ENCODE measurements at places on chromosomes 1 and 21. TPM values are rescaled to one million over a fixed set of nuclear protein-coding genes. Genes with fewer than 3 reads are reported as not detected.

SLC22A15 gene
- total RNA-seq = 25.7 TPM

DNA sequence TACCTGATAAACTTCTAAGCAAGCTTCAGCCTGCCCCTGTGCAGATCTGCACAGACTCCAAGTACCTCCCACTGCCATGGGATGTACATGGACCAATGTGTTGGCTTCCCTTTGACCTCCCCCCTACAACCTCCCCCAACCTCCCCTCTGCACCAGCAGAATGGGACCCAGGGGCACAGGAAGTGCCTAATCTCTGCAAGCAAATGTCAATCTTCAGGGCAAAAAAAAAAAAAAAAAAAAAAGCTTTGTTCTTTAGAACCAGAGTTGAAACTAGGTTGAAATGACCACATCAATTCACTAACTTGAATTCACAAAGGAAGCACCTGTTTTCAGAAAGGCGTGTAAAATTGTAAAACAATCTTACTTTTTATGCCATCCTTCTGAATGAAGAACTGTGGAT lies 53.9 kb upstream of the TIAM1 start:
- no peak overlapping the region for H3K4me3 ChIP-seq
- no peak for DNase-seq
- no peak overlapping the region for H3K27ac ChIP-seq
- H3K4me1 ChIP-seq = peaks cover 3% of the 10 kb centered on the region

DNA sequence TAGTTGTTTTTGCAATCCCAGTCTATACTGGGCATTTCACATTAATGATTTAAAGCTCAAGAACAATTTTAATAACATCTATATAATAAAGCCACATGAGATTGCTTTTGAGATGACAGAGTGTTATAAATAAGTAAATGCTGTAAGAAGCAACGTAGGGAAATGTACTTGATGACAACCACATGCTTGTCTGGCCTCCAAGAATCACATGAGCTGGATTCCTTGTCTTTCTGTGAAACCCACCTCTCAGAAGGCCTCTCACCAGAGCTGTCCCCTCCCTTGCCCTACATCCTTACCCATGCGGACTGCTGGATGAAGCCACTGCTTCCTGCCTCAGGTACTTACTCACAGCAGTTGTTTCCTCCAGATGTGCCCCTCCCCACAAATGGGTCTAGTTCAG lies 145.1 kb upstream of the CTTNBP2NL start:
- peaks cover 3% of the 10 kb centered on the region for H3K4me1 ChIP-seq
- no peaks in the 10 kb centered on the region for H3K27me3 ChIP-seq
- no peaks in the 10 kb centered on the region for H3K36me3 ChIP-seq

DNA sequence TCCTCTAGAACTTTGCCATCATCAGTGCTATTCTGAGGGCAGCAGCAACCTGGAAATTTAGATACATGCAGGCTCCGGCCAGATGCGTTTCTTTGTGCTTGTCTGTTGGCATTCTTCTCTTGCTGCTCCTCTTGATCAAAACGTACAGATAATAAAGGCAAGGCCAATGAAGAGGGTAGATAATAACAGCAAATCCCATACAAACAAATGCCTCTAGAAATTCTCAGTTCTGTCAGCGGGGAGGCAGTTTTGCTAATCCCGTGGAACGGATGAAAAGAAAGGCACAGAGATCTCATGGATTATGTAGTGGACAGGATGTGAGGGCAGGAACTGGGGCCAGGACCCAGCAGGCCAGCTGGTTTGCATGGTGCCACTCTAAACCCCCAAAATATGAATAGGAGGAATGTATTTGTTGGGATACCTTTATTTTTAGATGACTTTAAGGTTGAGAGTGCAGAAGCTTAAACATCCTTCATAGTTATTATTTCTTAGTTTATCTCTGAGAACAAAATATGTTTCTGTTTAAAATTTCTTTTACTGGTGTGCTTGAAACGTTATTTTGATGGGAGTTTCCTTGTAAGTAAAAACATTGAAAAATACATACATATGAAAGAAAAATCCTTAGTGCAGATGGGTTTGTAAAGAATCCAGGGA lies 1.5 kb downstream of the ITSN1 start:
- peak overlapping the region; percentile 65 for H3K4me3 ChIP-seq
- no peaks in the 10 kb centered on the region for H3K36me3 ChIP-seq
- H3K27me3 ChIP-seq = no peaks in the 10 kb centered on the region
- no peak for DNase-seq
- H3K4me1 ChIP-seq = peaks cover 25% of the 10 kb centered on the region

GRCh38 chr1:87937831-87938395 lies 609.2 kb downstream of the LMO4 start:
- H3K4me1 ChIP-seq = no peaks in the 10 kb centered on the region
- no peak overlapping the region for H3K4me3 ChIP-seq
- no peak for DNase-seq
- no peak overlapping the region for H3K27ac ChIP-seq
- no peaks in the 10 kb centered on the region for H3K36me3 ChIP-seq

CLDN17 gene
- not detected for total RNA-seq

GRCh38 chr1:95438218-95438948 lies 204.4 kb downstream of the RWDD3 start:
- H3K4me3 ChIP-seq = no peak overlapping the region
- DNase-seq = no peak
- H3K4me1 ChIP-seq = no peaks in the 10 kb centered on the region
- H3K36me3 ChIP-seq = no peaks in the 10 kb centered on the region
- no peak overlapping the region for H3K27ac ChIP-seq

DNA sequence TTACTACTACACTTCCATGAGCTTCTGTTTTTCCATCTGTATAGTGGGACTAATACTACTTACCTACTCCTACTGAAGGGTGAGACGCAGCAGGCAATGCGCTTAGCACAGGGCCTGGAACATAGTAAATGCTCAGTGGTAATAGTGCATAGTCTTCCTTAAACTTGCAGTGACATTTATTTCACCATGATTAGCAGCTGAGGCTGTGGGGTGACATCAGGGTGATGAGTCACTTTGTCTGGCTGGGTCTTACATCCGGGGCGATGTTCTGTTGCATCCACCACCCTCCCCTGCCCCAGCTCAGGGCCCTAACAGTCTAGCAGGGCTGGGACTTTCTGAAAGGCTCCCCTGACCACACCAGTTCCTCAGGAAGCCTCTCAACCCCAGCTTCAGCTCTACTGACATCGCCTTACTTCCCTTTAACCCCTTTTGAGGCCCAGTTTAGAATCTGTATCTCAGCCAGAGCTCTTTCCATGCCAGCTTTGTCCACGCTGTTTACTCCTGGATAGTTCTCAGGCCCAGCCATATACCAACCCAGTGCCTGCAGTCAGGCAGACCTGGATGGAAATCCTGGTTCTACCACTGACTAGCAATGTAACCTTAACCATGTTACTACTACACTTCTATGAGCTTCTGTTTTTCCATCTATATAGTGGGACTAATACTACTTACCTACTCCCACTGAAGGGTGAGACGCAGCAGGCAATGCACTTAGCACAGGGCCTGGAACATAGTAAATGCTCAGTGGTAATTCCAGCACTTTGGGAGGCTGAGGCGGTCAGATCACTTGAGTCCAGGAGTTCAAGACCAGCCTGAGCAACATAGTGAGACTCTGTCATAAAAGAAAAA lies 66.3 kb downstream of the CD58 start:
- peaks cover 21% of the 10 kb centered on the region for H3K4me1 ChIP-seq
- H3K36me3 ChIP-seq = no peaks in the 10 kb centered on the region
- H3K27ac ChIP-seq = peak overlapping the region; percentile 82
- peak; percentile 83 for DNase-seq
- no peaks in the 10 kb centered on the region for H3K27me3 ChIP-seq
- no peak overlapping the region for H3K4me3 ChIP-seq

DNA sequence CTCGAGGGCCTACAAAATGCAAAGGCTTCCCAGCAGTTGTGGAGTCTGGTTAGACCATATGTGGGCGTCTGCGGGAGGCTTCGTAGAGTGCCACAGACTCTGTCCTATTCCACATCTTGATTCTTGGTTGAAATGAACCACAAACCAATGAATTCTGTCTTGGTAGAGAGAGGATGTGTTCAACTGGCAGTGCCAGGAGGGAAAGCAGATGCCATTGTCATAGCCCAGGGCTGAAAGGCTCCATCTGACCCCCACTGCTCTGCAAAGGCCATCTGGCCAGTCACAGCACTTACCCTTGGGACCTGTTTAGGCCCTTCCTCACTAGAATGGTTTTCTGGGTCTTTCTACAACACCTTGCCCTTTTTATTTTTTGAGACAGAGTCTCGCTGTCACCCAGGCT lies 22.1 kb downstream of the ACOT11 start:
- DNase-seq = no peak
- no peak overlapping the region for H3K4me3 ChIP-seq
- no peaks in the 10 kb centered on the region for H3K27me3 ChIP-seq
- H3K27ac ChIP-seq = no peak overlapping the region
- no peaks in the 10 kb centered on the region for H3K4me1 ChIP-seq
- H3K36me3 ChIP-seq = no peaks in the 10 kb centered on the region

HMGCS2 gene
- total RNA-seq = not detected

DNA sequence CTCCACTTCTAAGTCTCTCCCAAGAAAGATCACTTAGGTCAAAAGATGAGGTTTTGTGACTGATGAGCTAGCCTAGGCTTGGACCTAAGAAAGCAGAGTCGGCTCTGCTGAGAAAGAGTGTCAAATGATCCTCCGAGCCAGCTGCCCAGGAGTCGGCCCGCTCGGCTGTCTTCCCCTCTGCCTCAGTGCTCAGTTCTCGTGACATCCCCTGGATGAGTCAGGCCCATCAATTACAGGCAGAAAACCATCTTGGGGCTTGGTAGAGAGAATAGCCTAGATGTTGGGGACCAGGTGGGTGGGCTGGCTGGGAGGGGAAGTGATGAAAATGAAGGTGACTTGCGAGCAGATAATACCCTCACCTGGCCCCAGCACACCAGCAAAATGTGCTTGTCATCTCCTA lies 60.5 kb downstream of the SLC66A1 start:
- no peak for DNase-seq
- H3K27me3 ChIP-seq = no peaks in the 10 kb centered on the region
- H3K4me1 ChIP-seq = peaks cover 32% of the 10 kb centered on the region
- no peak overlapping the region for H3K27ac ChIP-seq

LYPD8 gene
- total RNA-seq = not detected

KCTD3 gene
- 26.9 TPM for total RNA-seq

- peak overlapping the region; percentile 37 for H3K27ac ChIP-seq
- H3K36me3 ChIP-seq = no peaks in the 10 kb centered on the region
- H3K27me3 ChIP-seq = no peaks in the 10 kb centered on the region
- no peak for DNase-seq
- no peak overlapping the region for H3K4me3 ChIP-seq
These were observed 457.2 kb upstream of the ADAMTS5 start for GRCh38 chr21:27423906-27424595.

- no peaks in the 10 kb centered on the region for H3K36me3 ChIP-seq
- no peak overlapping the region for H3K4me3 ChIP-seq
- H3K27me3 ChIP-seq = peaks cover 36% of the 10 kb centered on the region
- H3K27ac ChIP-seq = no peak overlapping the region
- H3K4me1 ChIP-seq = no peaks in the 10 kb centered on the region
These were observed 405.5 kb downstream of the MATN1 start for GRCh38 chr1:30317921-30318320.

DNA sequence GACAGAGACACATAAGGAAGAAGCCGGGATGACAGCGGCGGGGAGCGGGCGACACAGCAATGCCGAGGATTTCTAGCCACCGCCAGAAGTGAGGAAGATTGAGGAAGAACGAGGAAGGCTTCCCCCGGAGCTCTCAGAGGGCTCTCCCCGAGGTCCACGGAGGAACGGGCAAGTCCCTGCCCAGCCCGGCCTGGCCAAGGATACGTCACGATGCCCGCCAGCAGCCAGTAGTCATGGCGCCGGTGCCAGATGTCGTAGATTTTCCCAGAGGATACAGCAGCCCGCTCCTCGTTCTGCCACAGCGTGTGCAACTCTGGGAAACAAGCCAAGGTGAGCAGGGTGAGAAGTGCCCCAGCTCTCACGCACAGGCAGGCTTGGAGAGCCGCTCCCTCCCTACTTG lies 65.9 kb downstream of the KCNAB2 start:
- no peak overlapping the region for H3K4me3 ChIP-seq
- no peaks in the 10 kb centered on the region for H3K27me3 ChIP-seq
- no peaks in the 10 kb centered on the region for H3K4me1 ChIP-seq

SMAP2 gene
- 55.3 TPM for total RNA-seq

- H3K27me3 ChIP-seq = peaks cover 35% of the 10 kb centered on the region
- no peaks in the 10 kb centered on the region for H3K36me3 ChIP-seq
- no peaks in the 10 kb centered on the region for H3K4me1 ChIP-seq
- no peak overlapping the region for H3K27ac ChIP-seq
- H3K4me3 ChIP-seq = no peak overlapping the region
These were observed 28.7 kb upstream of the NRDC start for GRCh38 chr1:51907079-51907702.

TSTD1 gene
- total RNA-seq = 50.6 TPM

DNA sequence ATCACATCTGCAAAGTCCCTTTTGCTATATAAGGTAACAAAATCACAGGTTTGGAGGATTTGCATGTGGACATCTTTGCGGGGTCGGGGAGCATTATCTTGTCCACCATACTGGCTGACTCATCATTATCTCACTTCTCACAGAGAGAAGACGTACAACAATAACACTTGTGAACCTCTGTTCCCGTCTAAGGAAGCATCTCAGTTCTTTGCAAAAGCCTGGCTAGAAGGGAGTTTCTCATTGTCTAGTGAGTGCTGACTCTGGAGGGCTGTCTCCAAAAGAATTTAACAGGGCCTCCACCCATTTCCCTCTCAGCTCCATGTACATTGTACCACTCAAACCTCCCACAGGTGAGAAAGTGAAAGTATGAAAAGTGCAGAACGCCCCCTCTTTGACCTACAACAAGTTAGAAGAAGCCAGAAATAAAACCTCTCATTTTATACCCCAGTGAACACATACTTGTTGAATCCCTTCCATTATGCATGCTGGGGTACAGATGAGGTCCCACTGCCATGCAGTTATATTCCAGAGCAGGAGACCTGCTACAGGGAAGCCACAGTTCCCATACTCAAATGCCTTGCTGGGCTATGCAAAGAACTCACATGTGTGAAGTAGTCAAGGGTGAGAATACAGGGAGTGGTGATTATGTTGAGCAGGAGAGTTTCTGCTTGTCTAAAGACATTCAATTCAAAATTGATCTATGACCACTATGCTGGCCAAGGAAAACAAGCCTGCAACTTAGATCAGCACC lies 121.7 kb upstream of the PRDX6 start:
- no peaks in the 10 kb centered on the region for H3K4me1 ChIP-seq
- no peak for DNase-seq
- H3K27me3 ChIP-seq = no peaks in the 10 kb centered on the region
- H3K27ac ChIP-seq = no peak overlapping the region
- no peaks in the 10 kb centered on the region for H3K36me3 ChIP-seq

Data from upper lobe of right lung (tissue), 1 donor.